Epithelial cell of proximal tubule (primary cell): ENCODE measurements at places on chromosomes 4 and X.

DNA sequence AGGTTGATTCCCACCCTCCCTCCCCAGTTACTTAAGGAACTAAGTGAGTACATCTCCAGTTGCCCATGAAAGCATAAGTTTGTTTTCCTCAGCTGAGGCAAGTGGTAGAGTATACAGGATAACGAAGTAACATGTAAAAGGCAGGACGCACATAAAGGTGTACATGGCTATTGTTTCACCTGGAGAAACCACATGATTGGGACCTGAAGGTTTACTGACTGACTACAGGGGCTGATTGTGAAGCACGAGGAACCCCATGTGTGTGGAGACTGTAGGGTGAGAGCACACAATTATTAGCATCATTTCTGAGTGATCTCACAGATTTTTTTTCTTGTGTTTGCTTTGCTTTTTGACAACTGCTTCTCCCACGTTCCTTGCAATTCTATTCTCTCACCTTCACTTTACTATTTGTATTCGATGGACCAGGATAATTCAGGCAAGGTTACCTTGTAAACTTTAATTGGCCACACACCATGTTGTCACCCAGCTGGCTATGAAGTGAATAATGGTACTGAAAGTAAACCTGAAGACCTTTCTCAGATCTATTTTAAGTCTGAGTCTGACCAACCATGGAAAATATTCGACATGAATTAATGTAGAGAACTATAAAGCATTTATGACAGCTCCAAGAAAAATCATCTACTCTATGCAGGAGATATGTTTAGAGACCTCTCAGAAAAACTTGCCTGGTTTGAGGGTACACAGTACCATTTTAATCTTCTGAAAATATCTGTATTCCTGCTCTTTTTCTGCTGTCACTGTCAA, 102.5 kb upstream of the MYOZ2 start:
- DNase-seq: no peak

- no peak for DNase-seq
Measured at GRCh38 chr4:42350611-42351182, 46.6 kb upstream of the SHISA3 start.

GRCh38 chr4:963276-964225, 9.8 kb downstream of the DGKQ start:
- no peak for DNase-seq

DNA sequence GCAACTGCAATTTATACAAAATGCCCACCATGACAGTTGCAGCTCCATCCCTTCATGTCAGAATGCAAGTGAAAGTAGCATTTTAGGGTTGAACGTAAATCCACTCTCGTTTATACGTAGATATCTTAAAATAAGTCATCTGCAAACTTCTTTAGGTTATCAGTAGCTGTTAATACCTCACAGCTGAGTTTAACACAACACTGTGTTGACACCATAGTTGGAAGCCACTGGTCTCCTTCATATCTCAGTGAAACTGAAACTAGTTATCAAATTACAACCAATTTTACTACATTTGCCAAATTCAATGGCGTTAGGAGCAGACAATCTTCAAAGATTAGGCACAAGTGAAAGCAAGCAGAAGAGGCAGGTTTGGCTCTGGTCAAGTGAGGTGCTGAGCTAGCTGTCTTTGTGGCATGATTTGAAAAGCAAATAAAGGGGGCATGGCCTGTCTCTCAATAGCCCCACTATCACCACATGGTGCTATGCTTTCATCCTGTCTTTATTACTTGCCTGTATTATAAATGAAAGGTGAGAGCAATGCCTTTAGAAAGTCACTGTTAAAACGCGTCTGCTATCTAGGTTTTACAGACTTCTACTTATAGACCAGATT, 12.3 kb downstream of the PPP3CA start:
- DNase-seq: no peak

- DNase-seq: no peak
Measured at GRCh38 chr4:82901183-82901718, 716 bp downstream of the THAP9 start.

- DNase-seq: no peak
Measured at GRCh38 chrX:150372280-150372679, 9.2 kb downstream of the MAMLD1 start.

- no peak for DNase-seq
Measured at GRCh38 chrX:56763556-56764152, 34.6 kb downstream of the NBDY start.

DNA sequence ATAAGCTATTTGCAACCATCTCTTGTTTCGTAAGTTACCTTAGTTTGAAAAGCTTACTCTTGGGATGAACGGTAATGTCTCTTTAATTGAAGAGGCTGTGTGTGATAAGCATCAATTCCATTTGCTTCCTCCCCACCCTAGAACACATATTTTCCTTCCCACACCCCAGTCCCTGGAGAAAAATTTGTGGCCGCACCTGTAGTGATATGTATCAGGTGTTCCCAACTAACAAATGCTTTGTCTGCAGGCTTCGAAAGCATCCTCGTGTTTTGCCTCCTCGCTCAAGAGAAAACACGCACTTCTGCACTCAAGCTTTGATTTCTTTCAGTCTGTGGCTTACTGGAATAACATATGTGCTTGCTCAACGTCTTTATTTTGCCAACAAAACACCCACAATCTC, 143.8 kb upstream of the OTUD4 start:
- DNase-seq: no peak

DNA sequence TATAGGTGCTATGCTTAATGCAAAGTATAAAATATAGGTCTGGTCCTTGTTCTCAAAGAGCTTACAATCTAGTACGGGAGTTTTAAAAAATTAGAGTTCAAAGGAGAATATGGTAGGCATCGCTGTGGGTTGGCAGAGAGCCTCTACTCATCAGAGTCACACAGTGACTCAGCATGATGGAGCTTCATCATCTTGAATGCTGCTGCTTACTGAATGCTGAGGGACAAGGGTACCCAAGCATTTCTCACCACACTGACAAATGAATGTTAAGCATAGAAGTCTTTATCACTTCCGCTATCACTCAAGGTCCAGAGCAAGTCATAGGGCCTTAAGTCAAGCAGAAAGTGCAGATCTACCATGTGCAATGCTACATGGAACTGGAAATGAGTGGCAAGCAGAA, 268.6 kb upstream of the IGFBP7 start:
- DNase-seq: no peak
